SK-MEL-5 (cell line): ENCODE measurements at places on chromosomes 13 and 19.

- no peak for DNase-seq
Measured at GRCh38 chr19:5149932-5150901, 181.3 kb downstream of the KDM4B start.

- no peak for DNase-seq
Measured at GRCh38 chr19:42191855-42192254, 25.6 kb downstream of the DEDD2 start.

- no peak for DNase-seq
Measured at GRCh38 chr19:2922987-2923386, 21.8 kb downstream of the ZNF77 start.

- DNase-seq = peak; percentile 61
Measured at GRCh38 chr13:101474419-101474957, 22.0 kb downstream of the ITGBL1 start.

DNA sequence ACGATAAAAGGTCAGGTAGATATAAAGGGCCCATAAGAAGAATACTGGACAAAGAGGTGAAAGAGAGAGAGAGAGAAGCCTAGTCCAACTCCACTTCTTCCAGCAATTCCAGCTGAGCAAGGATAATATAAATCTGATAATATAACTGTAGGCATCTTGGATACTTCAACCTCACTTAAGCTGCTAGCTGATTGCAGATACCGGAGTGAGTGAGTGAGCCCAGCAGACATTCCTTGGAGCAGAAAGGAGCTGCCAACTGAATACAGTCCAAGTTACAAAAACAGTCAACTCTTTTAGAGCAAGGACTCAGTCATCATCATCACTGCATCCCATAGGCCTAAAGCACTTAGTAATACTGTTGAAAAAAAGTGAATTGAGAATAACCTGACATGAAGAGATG is 387.6 kb downstream of the SLITRK6 start:
- DNase-seq = no peak

DNA sequence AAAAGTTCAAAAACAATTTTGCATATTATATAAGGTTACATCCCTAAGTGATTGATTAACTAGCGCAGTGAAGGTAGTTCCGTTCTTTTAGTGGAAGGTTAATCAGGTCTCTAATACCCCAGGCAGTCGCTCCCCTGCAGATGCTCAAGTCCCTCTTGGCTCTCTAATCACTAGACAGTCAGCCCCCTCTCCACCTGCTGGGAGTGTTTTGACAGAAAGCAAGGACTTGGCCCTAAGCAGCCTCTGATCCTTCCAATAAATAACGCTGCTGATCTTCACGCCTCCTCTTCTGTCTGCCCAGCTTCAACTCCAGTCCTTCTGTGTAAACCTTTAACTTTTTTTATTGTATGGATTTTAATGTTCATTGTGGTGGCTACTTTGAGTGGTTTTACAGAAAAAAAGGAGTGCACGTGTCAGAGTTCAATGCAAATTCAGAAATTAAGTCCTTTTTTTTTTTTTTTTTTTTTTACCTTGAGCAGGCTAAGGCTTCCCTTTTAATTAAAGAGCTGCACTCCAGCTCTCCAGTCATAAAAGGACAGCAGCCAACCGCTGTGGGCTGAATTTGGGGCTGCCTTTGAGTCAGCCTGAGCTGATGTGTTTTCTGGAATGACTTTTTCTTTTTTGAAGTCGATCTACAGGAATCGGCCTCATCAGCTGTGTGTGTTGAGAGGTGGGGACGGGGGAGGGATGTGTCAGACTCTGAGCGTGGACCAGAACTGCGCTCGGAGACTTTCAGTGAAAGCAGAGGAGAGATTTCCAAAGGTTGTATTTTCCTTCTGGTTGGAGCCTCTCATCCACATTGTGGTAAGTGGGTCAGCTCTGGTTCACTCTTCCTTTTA is 33.8 kb upstream of the MYO16 start:
- DNase-seq = no peak

- no peak for DNase-seq
Measured at GRCh38 chr13:102845289-102845629, 573 bp upstream of the ERCC5 start.
